Brain (organoid and tissue), 16 donors: ENCODE measurements at places on chromosomes 16 and 17.

DNA sequence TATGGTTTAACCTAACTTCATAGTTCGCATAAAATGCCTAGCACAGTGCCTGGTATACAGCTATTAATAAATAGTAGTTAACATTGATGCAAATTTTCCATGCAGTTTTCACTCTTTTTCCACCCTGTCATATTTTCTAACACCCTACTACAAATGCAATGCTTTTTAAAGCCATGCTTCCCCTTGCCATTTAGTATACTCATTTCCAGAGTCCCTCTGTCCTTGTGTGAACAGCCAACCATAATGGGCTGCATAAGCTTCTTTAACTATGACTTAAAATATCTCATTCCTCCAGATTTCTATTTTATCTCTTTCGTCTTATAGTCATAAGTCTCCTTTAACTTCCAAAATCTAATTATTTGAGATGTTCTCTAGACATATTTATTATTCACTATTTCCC lies 284.1 kb downstream of the GRIN2A start:
- DNase-seq, result no peak

DNA sequence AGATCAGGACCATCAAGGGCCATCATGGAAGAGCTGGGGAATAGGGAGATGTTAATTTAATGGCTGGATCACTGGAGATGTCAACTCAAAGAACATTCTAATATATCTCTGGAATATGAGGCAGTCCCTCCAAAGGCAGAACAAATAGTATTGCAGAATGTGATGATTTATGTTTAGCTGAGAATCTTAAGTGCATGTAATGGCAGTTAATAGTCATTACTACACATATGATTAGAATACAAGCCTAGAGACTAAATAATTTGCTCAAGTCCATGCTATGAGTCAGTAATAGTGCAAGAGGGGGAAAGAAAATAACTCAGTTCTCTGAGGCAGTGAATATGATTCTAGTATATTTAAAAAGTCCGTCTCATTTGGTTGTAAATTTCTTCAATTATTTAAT lies 32.3 kb downstream of the SNTB2 start:
- no peak for DNase-seq

- DNase-seq, result peak; percentile 65
Measured at GRCh38 chr17:49861150-49861884, 13.4 kb upstream of the TAC4 start.

DNA sequence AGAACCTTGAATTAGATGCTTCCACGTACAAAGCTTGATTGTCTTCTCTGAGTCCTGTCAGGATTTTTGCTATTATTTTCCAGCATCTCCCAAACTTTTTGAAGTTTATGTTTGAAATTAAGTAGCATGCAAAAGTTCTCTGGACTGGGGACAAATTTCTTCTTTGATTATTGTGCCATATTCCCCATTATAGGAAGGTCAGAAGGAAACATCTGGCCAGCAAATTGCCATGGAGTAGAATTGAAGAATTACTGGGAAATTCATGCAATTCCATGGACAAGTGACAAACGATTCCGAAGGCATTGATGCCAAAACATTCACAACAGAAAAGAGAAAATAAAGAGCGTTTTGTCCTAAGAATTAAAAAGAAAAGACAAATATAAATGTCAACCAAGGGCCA lies 737.2 kb downstream of the CDH11 start:
- DNase-seq, result no peak

- no peak for DNase-seq
Measured at GRCh38 chr17:15900871-15901270, 44.1 kb upstream of the ADORA2B start.

GRCh38 chr16:53773150-53773846 lies 69.3 kb downstream of the FTO start:
- peak; percentile 65 for DNase-seq

DNA sequence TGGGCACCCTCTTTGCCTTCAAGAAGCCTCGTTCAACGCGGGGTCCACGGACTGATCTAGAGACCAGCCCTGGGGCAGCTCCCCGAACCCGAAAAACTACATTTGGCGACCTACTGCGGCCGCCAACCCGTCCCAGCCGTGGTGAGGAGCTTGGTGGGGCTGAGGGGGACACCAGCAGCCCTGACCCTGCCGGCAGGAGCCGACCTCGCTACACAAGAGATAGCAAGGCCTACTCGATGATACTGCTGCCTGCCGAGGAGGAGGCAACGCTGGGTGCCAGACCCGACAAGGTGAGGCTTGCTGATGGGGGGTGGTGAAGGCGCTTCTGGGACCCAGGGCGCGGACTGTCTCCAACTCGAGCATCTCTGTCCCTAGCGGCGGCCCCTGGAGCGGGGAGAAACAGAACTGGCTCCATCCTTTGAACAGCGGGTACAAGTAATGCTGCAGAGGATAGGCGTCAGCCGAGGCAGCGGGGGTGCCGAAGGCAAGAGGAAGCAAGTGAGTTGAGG lies 5.6 kb downstream of the ACD start:
- DNase-seq, result no peak

DNA sequence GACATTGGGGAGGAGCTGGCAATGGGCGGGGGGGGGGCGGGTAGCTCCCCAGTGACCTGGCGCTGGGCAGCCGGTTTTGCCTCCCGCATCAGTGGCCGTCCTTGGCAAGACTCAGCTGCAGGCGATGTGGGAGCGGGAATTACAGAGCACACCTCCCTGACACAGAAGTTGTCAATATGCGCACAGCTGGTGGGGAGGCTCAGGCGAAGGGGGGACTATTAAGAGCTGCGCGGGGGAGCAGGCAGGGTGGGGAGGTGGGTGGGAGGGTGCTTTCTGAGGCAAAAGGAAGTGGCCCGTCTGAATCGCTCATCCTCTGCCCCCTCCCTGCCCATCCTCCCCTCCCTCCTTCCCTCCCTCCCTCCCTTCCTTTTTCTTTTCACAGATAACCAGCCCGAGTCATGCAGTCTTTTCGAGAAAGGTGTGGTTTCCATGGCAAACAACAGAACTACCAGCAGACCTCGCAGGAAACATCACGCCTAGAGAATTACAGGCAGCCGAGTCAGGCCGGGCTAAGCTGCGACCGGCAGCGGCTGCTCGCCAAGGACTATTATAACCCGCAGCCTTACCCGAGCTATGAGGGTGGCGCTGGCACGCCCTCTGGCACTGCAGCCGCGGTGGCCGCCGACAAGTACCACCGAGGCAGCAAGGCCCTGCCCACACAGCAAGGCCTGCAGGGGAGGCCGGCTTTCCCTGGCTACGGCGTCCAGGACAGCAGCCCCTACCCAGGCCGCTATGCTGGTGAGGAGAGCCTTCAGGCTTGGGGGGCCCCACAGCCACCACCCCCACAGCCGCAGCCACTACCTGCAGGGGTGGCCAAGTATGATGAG lies 44.0 kb downstream of the SREBF1 start:
- peak; percentile 66 for DNase-seq
